ENCODE measurements at places on chromosomes 11 and 22.

- peak; percentile 78 for DNase-seq
These were observed 33.8 kb upstream of the SPON1 start for GRCh38 chr11:13928566-13929251.

GRCh38 chr11:35126000-35126878, 12.7 kb upstream of the CD44 start:
- no peak for DNase-seq

DNA sequence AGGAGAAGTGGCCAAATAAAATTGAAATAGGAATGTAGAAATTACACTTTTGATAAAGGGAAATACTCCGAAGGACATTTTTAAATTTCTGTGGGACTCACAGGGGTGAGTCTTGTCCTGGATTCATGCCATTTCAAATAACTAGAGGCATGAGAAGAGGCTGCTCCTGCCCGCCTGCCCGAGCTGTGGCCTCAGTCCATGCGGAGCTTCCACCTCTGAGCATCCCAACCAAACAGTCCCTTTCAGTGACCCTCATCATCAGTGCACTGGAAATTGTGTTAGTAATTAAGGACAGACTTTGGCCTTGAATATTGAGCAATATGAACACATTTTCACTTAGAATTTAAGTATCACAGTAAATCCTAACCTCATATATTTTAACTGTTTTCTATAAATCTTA, 25.6 kb downstream of the GRIA4 start:
- DNase-seq: no peak

DNA sequence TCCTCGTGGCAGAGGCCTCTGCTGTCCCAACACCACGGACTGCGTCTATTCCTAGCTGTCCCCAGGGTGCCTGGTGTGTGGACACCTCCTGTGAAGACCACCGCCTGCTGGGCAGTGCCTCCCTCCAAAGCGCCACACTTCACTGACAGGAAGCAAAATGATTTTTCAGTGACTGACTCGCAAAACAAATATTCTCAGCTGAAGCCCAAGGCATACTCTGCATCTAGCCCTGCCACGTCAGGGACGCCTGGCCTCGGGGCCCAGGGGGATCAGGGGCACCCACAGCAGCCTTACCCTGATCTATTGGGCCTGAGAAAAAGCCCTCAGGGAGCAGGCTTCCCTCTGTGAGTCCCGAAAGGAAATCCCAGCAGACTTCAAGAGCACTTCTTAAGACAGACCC, 2.2 kb downstream of the BRD1 start:
- DNase-seq: peak; percentile 43

- no peak for DNase-seq
These were observed 37.8 kb upstream of the NAV2 start for GRCh38 chr11:19674836-19675235.

DNA sequence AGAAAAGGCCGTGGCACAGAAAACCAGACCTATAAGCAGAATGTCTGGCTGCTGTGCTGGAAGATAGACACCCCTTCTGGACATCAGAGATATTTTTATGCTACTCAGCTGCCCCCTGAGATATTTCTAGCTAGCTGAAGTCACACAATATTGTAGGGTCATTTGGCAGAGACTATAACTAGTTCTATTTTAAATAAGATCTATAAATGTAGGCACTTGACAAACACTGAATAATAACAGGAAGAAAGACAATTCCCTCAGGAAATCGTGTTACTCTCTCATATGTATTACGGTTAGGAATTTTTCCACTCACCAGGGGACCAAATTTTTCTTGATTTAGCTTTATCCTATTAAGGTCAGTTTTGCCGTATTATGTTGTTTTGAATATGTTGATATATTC, 845.4 kb downstream of the OPCML start:
- no peak for DNase-seq

DNA sequence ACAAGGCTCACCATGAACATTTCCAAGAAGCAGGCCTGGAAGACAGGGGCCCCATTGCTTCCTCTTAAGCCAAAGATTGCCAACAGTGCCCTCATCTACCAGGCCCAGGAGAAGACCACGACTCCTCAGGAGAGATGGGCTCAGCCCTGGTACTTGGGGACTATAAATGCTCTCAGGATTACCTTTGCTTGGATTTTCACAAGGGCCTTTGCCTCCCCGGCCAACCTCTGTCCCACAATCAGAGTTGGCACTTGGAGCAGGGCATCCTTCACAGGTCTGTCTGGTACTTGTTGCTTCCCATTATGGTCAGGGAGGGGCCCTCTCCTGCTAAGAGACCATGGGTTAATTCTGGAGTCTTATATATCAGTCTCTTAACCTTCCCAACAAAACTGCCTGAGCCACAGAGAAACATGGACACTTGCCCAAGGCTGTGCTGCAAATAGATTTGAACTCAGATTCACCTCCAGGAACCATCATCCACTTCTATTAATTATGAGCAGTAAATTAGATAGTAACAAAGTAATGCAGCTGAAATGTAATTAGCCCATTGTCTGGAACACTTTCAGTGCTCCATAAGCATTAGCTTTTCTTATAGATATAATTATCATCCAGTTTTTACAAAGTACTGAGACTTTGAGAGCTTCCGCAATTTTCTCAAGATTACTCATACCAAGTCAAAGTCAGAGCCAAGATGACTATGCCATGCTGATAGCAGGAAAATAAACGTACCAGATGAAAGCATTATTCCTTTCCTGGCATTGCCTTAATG, 33.5 kb downstream of the POU2AF3 start:
- DNase-seq: no peak

DNA sequence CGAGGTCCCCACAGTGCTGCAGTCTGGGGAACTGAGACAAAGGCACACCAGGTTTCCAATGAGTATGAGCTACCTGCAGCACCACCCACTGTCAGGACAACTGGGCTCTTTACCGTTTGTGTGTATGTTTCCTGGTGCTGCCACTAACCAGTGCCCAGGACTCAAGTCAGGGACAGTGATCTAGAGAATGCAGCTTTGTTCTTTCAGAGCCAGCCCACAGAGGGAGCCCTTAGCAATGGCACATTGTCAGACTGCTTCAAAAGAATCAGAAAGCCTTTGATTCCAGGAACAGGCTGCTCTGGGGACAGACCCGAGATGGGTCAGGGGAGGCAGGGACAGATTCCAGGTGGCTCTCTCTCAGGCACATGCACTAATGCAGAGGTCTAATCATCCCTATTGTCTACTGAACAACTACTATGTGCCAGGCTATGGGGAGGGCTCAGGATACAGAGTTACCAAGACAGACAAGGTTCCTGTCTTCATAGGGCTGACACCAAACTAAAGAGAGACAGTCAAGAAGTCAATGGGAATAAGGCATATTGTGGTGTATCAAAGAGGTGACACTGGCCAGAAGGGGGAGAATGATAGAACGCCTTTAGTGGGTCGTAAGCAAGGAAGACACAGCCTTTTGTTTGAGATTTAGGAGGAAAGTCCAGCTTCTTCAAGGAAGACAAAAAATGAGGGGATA, 103.7 kb downstream of the VPREB1 start:
- DNase-seq: no peak

- no peak for DNase-seq
These were observed 18.1 kb downstream of the CECR2 start for GRCh38 chr22:17387356-17387755.

GRCh38 chr22:45686004-45686403, 14.4 kb downstream of the ATXN10 start:
- DNase-seq: peak; percentile 51

All from HCEC 1CT (cell line).